NCI-H187 (cell line): ENCODE measurements at places on chromosomes 1 and 21.

DNA sequence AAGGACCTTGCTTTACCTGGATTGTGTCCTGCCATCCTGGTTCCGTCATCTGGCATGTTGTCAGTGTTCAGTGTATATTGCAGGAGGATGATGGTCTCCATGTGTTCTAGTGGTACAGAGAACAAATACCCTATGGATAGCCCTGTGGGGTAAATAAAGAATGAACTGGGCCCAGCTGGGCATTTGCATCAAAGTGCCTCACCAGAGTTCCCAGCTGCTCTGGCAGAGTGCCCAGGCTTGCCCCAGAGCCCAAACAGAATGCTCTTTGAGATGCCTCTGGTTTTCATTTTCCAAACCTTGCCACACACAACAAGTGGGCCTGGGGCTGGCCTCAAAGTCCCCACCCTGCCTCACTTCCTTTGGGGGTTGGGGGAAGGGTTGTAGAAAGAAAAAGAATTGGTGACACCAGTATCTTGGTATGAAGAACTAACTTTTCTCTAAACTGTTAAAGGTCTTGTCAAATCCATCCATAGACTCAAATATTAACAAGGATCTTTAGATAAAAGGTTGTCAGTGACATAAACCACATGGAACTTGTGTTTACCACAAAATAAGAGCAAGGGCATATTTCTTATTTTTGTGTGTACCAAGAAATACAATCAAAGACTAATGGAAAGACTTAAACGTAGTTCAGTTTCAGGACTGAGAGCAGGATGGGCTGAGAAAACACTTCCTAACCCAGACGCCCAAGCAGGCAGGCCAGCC, 82.2 kb downstream of the LMO4 start:
- DNase-seq: no peak

DNA sequence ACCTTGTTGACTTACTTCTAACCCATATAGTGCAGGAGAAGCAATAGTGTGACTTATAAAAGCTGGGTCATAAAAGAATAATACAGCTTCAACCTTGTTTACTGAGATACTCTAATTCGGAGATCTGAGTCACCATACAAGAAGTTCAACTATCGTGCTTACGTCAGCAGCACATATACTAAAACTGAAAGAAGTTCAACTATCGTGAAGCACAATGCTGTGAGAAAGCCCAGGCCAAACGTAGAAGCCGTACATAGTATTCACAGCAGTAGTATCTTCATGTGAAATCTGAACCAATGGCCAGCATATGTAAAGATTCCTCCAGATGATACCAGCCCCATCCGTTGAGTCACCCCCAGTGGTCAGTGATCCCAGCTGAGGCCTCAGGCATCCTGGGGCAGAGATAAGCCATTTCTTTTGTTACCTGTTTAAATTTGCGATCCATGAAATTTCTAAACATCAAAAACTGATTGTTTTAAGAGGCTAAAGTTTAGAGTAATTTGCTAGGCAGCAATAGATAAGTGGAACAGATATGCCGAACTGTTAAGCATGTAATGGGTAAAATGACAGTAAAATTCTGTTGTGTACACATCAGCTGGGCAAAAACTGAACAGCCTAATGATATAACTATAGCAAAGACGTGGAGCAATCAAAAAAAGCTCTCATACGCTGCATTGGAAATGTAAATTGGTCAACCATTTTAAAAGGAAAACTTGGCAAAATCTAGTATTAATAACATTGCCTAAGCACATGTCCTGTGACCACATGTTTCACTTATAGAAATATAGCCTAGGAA, 53.9 kb upstream of the SAMD13 start:
- DNase-seq: no peak

DNA sequence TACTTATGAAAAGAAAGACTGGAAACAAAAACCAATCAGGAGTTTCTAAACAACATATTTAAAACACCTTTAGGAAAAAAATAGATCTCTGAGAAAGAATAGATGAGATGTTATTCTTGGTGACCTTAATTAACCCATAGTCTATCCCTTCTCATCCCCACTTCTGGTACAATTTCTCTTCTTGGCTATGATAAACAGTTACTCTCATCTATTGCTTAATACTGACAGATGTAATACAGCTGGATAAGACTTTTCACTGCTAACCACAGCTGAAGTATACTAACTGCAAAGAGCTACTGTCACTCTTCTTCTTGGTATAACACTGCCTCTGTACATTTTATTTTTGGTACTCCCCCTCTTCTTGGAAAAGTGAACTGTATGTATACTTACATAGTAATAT, 15.2 kb downstream of the EXTL2 start:
- DNase-seq: no peak

DNA sequence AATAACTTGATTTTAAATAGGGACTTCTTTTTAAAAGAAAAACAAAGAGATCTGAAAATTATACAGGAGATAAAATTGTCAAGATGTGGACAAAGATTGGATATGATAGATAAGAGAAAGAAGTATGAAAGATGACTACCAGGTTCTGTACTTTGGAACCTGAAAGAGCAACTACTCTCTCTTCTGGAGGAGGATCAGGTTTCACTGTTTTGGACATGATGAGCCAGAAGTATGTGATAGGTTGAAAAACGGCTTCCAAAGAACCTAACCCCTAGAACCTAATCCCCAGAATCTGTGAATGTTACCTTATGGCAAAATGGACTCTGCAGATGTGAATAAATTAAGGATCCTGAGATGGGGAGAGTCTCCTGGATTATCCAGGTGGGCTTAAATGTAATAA, 26.2 kb downstream of the RSBN1 start:
- DNase-seq: no peak

GRCh38 chr1:61636814-61637213, 88.1 kb downstream of the TM2D1 start:
- no peak for DNase-seq

GRCh38 chr1:43206600-43207228, 34.6 kb downstream of the CFAP57 start:
- DNase-seq: no peak

- no peak for DNase-seq
Observed at GRCh38 chr1:12183095-12183794, 16.5 kb downstream of the TNFRSF1B start.

- DNase-seq: no peak
Observed at GRCh38 chr1:228006034-228006785, 588 bp upstream of the WNT3A start.

GRCh38 chr1:29237129-29237821, 953 bp downstream of the PTPRU start:
- DNase-seq: no peak

- DNase-seq: no peak
Observed at GRCh38 chr1:78286686-78287085, 204.1 kb upstream of the PTGFR start.

- no peak for DNase-seq
Observed at GRCh38 chr1:145857170-145857569, 1.7 kb downstream of the PIAS3 start.

- DNase-seq: no peak
Observed at GRCh38 chr1:53524428-53525375, 65.5 kb downstream of the DMRTB1 start.

DNA sequence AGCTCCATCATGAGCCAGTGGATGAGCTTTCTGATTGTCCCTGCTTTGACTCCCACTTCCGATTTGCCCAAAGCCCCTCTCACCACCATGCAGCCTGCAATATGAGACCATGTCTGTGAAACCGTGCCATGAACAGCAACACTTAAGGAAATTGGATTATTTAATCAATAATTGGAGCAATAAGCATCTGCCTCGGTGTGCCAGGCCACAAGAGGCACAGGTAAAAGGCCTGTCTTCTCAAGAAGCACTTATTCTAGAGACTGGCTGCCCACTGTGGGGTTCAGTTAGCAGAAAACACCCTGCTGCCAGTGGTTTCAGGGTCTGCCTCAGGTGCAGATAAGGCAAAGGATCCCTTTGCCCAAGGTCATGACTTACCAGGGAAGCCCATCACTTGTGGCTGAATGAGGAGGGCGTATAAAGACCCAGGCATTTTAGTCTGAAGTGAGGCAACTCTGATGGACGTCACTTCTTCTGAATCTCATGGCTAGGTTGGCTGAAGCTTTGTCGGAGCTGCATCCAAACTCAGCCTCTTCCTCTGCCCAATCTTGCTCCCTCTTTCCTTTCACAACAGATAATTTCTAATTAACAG, 7.1 kb upstream of the CHI3L2 start:
- no peak for DNase-seq

DNA sequence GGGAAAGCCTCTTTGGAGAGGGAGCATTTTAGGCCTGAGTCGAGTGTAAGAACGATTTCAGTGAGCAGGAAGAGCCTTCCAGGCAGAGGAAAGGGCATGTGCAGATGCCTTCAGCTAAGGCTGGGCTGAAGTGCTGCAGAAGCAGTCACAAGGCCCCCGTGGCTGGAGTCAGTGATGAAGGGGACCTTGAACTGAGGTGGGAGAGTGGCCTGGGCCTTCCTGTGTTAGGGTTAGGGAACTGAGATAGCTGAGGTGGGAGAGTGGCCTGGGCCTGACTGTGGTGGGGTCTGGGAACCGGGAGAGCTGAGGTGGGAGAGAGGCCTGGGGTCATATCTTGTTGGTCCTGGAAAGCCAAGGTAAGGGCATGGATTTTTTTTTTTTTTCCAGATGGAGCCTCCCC, 50.9 kb upstream of the ETV3 start:
- no peak for DNase-seq

- DNase-seq: no peak
Observed at GRCh38 chr1:232153652-232154051, 476.3 kb downstream of the SIPA1L2 start.

DNA sequence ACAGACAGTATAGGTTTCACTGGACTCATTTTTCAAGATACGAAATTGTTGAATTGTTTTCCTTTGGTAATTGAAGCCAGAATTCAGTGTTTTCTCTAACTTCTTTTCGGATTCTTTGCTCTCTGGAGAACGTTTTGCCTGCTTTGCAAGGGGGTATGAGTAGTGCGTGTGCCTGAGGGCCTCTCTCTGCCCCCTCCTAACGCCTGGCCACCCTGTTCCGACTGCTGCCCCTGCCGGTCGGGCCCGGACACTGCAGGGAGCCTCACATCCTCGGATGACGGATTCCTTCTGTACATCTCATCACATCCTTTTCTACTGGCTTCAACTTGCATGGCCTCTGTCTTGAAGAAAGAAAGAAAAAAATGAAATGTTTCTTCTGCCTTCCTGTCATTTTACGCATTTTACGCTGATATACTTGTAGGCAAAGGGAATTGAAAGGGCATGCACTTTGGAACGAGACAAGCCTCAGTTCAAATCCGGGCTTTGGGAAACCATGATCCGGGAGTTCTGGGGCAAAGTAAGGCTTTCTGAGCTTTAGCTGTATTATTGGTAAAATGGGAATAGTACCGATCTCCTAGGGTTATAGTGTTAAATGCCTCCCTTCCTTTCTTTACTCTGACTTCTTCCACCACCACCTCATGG, 65.1 kb downstream of the DISC1 start:
- no peak for DNase-seq

- DNase-seq: no peak
Observed at GRCh38 chr1:165527251-165528007, 16.4 kb upstream of the LRRC52 start.

DNA sequence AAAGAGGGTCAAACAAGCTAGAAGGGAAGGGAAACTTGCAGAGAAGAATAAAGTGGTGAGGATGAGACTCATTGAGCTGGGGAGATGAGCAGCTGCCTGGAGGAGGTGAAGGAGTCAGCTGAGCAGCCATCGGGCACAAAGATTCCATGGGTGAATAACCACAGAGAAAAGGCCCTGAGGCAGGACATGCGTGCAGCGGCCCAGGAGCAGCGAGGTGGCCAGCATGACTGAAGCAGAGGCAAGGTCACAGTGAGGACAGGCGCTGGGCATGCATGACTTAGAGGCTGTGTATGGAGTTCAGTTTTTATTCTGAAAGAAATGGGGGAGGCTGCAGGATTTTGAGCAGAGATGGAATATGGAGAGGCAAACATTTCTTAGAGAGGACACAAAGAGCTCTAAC, 24.9 kb downstream of the OLFML2B start:
- DNase-seq: no peak

DNA sequence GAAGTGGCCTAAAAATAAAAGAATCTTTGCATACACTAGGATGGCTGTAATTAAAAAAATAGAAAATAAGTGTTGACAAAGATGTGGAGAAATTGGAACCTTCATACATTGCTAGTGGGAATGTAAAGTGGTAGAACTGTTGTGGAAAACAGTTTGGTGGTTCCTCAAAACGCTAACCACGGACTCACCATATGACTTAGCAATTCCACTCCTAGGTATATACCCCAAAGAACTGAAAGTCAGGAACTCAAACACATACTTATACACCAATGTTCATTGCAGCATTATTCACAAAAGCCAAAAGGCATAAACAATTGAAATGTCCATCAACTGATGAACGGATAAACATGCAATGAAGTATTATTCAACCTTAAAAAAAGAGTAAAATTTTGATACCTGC, 10.8 kb upstream of the HMGCL start:
- no peak for DNase-seq

GRCh38 chr1:101220906-101221305, 15.9 kb upstream of the S1PR1 start:
- DNase-seq: no peak
